NCI-H1436 treated with DMSO at 0.1 percent for 48 hours (cell line): ENCODE measurements at places on chromosomes 6 and 20.
A peak's percentile ranks its signal among the peaks of the same experiment; 100 is the strongest.

GRCh38 chr6:122710908-122711635, 68.4 kb upstream of the FABP7 start:
- no peak for DNase-seq

GRCh38 chr6:151357758-151358436, 33.5 kb downstream of the ZBTB2 start:
- no peak for DNase-seq

DNA sequence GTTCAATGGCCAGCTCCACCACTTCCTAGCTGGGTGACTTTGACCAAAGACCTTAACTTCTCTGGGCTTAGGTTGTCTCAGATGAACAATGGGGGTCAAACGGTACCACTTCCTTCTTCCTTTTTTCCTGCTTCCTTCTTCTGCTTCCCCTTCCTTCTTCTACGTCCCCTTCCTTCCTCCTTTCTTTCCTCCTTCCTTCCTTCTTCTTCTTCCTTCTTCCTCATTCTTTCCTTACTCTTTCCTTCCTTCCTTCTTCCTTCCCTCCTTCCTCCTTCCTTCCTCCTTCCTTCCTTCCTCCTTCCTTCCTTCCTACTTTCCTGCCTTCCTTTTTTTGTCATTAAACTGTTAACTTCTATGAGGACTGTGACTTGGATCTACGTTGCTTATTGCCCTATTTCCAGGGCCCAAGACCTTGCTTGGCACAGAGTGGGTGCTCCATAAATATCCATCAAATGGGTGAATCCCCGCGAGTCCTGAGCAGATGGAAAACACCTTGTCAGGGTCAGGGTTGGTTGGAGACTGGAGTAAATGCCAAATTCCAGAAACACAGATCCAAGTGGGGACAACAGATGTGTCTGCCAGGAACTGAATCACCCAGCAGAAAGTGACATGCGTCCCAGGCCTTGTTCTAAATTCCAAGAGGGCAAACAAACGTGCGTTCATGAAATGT, 243.3 kb downstream of the PREX1 start:
- no peak for DNase-seq

- DNase-seq = no peak
Measured at GRCh38 chr6:34378470-34378869, 14.0 kb downstream of the NUDT3 start.

DNA sequence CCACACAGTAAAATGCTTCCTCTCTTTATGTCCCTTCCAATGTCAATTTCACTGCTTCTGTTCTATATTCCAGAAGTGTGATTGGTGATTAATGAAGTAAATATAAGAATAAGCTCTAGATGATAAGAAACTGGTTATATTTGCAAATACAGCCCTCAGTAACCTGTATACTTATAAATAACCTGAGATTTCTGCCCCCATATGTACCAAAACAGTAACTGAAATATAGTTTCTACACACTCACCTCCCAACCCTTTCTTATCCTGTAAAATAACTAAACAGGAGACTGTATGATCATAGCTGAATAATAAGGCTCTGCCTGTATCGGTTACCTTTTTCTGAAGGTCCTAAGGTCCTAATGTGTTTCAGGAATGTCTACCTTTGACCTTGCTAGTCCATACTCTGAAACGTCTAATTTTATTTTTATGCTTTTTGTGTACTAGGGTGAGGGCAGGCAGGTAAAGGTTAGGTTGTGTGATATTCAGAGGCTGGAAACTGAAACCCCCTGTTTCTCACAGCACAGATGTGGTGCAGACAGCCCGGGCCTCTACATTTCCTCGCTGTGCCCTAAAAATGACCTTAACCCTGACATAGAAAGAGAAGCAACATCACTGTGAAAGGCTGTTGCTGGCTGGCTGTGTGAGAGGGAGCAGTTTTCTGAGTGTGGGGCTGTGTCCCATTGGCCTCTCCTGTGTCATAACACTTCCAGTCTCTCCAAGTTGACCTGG, 378.8 kb downstream of the CENPW start:
- no peak for DNase-seq

GRCh38 chr6:170160031-170160627, 130.7 kb downstream of the DLL1 start:
- no peak for DNase-seq

GRCh38 chr6:170046791-170047626, 243.9 kb downstream of the DLL1 start:
- DNase-seq = no peak

DNA sequence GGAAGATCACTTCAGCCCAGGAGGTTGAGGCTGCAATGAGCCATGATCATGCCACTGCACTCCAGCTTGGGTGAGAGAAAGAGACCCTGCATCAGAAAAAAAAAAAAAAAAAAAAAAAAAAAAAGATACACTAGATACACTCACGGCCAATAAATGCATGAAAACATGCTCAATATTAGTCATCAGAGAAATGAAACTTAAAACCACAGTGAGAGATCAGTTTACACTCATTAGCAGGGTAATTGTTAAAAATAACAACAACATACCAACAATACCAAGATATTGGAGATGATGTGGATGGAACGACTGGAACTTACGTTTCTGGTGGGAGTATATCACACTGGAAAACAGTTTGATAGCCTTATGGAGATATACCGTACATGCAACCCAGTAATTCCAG, 29.9 kb downstream of the HS3ST5 start:
- DNase-seq = no peak

GRCh38 chr6:44000164-44000842, 126.9 kb downstream of the MRPL14 start:
- DNase-seq = peak; percentile 94

GRCh38 chr6:89208551-89208950, 8.6 kb downstream of the GABRR1 start:
- DNase-seq = no peak

DNA sequence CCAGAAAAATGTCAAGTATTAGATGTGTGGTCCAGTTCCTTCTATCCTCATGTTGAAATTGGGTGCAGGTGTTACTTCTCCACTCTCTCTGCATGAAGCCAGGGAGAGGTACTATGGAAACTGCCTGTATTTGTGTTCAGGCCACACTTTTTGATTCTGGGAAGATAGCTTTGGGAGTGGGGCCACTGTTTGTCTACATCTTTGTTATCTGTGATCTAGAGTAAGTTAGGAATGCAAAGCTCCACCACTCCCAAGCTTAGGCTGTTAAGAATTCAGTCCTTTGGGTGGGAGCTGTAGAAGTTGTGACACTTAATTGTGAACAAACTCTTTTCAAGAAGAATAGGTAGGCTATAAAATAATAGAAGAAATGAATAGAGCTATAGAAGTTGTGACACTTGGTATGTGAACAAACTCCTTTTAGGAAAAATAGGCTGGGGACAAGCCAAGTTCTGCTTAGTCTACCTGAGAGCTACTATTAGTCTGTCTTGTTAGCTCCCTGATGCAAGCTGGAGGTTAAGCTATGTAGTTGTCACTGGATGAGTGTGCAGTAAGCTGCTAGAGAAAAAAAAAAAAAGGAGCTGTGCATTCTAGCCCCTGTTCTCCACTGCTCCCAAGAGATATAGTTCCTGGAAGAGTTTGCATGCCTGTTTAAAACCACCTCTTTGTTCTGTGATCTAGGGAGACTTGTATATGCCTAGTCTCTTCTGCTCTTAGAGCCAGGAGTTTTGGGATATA, 7.1 kb upstream of the GFRAL start:
- DNase-seq = no peak

- DNase-seq = no peak
Measured at GRCh38 chr6:68658338-68658737, 23.3 kb downstream of the ADGRB3 start.

GRCh38 chr20:44720621-44720996, 5.4 kb downstream of the CCN5 start:
- no peak for DNase-seq

DNA sequence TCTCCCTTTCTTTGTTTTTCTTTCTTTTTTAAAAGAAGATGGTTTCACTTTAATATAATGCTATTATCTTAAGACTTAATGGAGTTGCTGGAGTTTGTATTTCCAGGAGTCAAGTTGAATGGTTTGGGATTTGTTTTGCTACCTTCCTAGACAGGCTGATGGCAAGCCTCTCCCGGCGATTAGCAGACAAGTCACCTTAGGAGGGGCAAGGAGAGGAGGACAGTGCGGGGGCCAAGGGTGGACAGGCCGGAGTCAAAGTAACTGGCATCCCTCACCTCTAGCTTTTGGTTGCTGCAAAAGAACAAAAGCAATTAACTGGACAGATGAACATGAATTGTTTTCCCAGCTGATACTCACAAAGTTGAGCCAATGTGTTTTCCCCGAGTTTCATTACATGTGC, 57.1 kb downstream of the GMPR start:
- DNase-seq = no peak

- DNase-seq = no peak
Measured at GRCh38 chr20:31473331-31474096, 1.4 kb downstream of the DEFB124 start.

DNA sequence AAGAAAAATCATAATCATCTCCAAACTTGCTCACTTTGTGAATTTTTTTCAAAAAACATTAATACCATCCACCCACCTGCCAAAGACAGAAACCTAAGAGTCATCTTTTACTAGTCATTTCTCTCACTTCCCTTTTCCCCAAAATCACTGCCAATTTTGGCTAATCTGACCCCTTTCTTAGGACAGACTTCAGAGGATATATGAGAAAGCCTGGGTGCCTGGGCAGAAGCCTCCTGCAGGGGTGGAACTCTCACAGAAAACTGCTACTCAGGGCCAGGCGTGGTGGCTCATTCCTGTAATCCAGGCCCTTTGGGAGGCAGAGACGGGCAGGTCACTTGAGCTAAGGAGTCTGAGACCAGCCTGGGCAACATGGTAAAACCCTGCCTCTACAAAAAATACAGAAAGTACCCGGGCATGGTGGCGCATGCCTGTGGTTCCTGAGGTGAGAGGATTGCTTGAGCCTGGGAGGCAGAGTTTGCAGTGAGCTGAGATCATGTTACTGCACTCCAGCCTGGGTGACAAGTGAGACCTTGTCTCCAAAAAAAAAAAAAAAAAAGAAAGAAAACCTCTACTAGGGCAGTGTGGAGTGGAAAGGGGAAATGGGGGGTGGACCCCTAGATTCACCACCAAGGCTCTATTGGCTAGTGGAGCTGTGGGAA, 3.8 kb downstream of the DEK start:
- DNase-seq = no peak

DNA sequence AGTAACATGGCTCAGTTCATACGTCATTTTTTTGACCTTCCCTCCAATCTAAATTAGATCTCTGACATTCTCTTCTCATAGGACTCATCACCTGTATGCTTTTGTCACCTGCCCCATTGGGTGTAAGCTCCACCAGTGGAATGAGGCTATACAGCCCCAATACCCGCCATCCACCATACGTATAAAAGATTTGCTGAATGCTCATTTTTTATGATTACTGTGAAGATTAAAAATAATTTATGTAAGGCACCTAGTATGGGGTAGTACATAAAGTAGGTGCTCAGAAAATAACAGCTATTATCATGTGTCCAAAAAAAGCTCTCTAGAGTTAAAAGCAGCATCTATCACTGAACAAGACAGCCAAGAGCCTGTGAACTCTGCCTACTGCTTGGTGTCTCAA, 24.1 kb downstream of the NCOA5 start:
- DNase-seq = no peak

GRCh38 chr6:12592634-12593033, 123.9 kb upstream of the PHACTR1 start:
- DNase-seq = no peak

- no peak for DNase-seq
Measured at GRCh38 chr6:100491952-100492670, 27.4 kb upstream of the SIM1 start.

- no peak for DNase-seq
Measured at GRCh38 chr6:44247338-44248302, 719 bp downstream of the HSP90AB1 start.

DNA sequence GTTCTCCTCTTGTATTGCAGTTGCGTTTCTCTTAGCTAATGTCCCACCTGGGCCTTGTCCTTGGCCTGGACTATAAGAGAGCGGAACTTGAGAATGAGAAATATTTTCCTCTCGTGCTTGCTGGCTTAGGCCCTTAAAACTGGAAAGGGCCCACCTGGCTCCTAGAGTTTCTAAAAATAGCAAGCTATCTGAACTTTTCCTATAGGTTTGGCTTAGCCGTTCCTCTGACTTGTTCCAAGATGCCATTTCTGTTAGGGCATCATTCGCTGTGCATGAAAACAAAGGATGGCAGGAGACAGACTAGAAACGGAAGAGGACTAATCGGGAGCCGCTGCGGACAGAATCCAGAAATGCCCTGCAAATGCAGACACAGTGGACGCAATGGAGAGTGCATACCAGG, 4.5 kb downstream of the RIPOR3 start:
- DNase-seq = no peak

GRCh38 chr20:51428401-51429143, 113.9 kb downstream of the NFATC2 start:
- no peak for DNase-seq

- no peak for DNase-seq
Measured at GRCh38 chr6:154605178-154605881, 94.8 kb upstream of the CNKSR3 start.

DNA sequence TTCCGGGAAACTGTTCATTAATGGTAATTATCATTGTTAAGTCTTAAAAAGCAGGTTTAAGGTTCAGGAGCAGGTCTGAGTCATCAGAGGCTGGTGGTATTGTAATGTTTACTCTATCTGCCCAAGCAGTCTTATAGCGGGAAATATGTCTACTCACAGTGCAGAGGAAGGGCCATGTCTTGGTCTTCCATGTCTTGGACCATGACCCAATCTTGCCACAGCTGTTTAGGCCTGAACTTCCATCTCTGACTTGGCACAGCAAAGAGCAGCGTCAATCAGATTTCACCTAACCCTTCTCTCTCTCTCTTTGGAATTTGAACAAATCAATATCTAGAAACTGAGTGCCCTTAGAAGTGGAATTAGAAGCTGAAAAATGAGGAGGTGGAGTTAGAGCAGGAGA, 25.8 kb downstream of the SLC2A12 start:
- no peak for DNase-seq

GRCh38 chr20:44210406-44211176, at the start of gene OSER1:
Gene OSER1 (minus strand): TSS chr20:44210771. CDS start chr20:44206957, 3,814 bp downstream.
- peak; percentile 88 for DNase-seq

DNA sequence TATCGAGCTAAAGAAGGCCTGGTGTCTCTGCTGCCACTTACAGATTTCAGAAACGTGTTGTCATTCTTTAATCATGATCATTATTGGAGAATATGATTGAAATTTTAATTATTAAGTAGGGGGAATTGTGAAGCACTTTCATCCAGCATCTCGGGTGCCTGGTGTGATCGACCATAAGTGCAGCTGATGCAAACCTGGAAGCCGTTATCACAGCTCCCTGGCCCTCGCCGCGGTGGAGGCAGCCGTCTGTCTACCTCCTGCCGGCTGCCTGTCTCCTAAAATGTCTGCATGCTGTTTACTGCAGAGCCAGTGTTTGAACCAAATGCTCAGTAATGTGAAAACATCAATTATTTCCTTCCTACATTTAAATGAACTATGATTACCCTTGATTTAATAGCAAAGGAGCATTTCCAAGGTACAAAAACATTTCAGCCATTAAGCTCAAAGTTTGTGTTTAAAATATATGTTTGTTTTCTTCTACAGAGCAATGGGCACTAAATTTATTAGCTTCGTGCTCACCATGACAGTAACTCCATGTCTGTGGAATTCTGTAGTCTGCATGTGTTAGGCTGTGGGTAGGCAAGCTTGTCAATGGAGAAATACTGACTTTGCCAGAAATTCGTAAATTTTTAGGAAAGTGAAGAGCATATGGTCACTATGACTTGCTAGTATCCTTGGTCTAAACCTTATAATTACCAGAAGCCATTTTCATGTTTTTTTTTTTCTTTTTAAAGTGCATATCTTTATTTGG, 184.5 kb upstream of the AGPAT4 start:
- DNase-seq = no peak

GRCh38 chr6:168438783-168439520, 2.0 kb upstream of the SMOC2 start:
- DNase-seq = no peak
